ENCODE measurements at places on chromosomes 5 and 9. TPM values are rescaled to one million over a fixed set of nuclear protein-coding genes. Genes with fewer than 3 reads are reported as not detected.

The NRARP gene
- 1.7 TPM for total RNA-seq

The PCDHB7 gene
- 1.3 TPM for total RNA-seq

The ABITRAM gene
- total RNA-seq, result 11.7 TPM

The CDH6 gene
- total RNA-seq, result 1.5 TPM

The SHISAL2B gene
- not detected for total RNA-seq

The NR4A3 gene
- total RNA-seq, result 0.12 TPM

The PCDHA12 gene
- total RNA-seq, result 0.34 TPM

The C5orf58 gene
- not detected for total RNA-seq

The ELL2 gene
- 46.6 TPM for total RNA-seq

The DEPDC1B gene
- total RNA-seq, result 0.94 TPM

The GABRA1 gene
- total RNA-seq, result not detected

The PCDHB5 gene
- total RNA-seq, result 2.2 TPM

The KIF2A gene
- total RNA-seq, result 25.4 TPM

The SHC3 gene
- 4.5 TPM for total RNA-seq

The SLC6A18 gene
- total RNA-seq, result not detected

Measured in cardiac ventricle fibroblast (primary cell).